Astrocyte (in vitro differentiated cells and primary cell): ENCODE measurements at places on chromosomes 16 and 17. TPM values are rescaled to one million over a fixed set of nuclear protein-coding genes. Genes with fewer than 3 reads are reported as not detected.

- no peak for DNase-seq
These were observed 174.3 kb downstream of the UTP18 start for GRCh38 chr17:51434434-51435170.

GRCh38 chr16:6642271-6642670 lies 690.4 kb upstream of the RBFOX1 start:
- no peak for DNase-seq

GRCh38 chr16:8179615-8180014 lies 410.7 kb downstream of the TMEM114 start:
- no peak for DNase-seq

DNA sequence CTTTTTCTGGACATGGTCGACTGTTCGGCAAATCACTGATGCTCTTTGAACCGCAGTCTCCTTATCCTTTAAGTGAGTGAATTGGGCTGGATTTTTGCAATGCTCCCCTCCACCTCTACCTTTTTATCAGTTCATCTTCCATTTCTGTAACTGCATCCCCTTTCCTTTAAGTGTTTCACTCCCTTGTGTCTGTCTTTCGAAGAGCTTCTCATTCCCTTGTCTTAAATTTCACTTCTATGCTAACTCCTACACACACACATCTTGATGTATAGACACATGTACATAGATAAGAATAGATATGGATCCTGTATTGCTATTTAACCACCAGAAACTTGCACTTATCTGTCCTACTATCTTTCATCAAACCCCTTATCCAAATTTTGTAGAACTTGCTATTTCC lies 250.7 kb downstream of the PHKB start:
- no peak for DNase-seq

- no peak for DNase-seq
These were observed 27.8 kb downstream of the MARCHF10 start for GRCh38 chr17:62780269-62780668.

GRCh38 chr17:73191443-73192205 lies 1.2 kb upstream of the COG1 start:
- DNase-seq: peak; percentile 31

DNA sequence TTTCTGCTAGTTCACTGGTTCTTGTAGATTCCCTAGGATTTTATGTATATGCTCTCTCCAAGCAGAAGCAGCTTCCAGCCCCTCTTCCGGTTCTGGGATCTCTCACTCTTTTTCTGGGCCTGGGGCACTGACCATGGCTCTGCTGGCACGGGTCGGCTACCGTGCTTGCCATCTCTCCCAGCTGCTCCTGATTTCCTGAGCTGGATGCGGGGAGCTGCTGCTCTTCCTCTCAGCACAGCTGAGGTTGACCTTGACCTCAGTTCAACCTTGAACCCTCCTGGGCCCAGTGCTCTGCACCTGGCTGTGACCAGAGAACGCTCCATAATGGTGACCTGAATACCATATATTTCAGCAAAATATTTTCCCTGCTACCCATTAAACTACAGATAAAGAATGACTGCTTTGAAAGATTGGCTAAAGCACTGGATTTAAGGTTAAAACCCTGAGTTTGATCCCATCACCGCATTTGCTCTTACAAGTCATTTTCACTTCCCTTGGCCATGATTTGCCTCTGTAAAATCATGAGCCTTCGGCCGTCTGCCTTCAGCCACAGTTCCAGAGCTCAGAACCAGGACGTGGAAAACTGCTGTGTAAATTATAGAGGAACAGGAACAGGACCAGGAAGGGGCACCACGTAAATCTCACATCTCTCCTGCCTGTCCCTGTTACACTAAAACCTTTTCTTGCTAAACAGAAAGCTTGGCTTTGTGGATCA lies 130.8 kb upstream of the CHMP6 start:
- no peak for DNase-seq

Gene ITGA2B
- 0.31 and 0.68 TPM in 2 replicates for total RNA-seq

Gene BEAN1
- total RNA-seq: 1.2 and 2.1 TPM in 2 replicates

Gene NLRC5
- 29.9 and 33.1 TPM in 2 replicates for total RNA-seq

Gene C16orf92
- total RNA-seq: not detected in 2 replicates
